ENCODE measurements at places on chromosomes 4 and X.
A peak's percentile ranks its signal among the peaks of the same experiment; 100 is the strongest.

- no peak for DNase-seq
Observed at GRCh38 chr4:37998226-37998625, 38.0 kb downstream of the PTTG2 start.

- DNase-seq = peak; percentile 21
Observed at GRCh38 chr4:70651864-70652506, 14.3 kb downstream of the JCHAIN start.

- no peak for DNase-seq
Observed at GRCh38 chr4:155974476-155974749, 20.7 kb upstream of the CTSO start.

DNA sequence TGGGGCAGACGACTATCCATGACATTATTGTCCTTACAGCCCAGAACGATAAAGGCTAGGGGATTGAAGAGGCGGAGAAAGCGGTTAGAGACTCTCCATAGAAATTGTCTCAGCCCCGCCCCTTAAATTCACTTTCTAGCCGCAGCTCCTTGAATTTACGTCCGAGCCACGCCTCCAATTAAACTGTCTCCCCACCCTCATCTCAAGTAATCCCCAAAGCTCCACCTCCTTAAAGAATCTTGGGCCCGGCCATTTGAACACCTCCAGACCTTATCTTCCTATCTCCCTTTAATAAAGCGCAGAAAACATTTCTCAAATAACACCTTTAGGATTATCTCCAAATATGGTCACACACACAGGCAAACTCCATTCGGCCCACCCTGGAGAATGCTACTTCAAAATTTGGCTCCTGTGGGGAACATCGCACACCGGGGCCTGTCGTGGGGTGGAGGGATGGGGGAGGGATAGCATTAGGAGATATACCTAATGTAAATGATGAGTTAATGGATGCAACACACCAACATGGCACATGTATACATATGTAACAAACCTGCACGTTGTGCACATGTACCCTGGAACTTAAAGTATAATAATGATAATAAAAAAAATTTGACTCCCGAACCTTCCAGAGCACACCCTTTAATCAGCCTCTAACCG, 7.2 kb upstream of the MAGIX start:
- no peak for DNase-seq

GRCh38 chr4:121799208-121799823, 1.8 kb upstream of the EXOSC9 start:
- no peak for DNase-seq

- no peak for DNase-seq
Observed at GRCh38 chrX:136065044-136065671, 79.9 kb downstream of the SLC9A6 start.

DNA sequence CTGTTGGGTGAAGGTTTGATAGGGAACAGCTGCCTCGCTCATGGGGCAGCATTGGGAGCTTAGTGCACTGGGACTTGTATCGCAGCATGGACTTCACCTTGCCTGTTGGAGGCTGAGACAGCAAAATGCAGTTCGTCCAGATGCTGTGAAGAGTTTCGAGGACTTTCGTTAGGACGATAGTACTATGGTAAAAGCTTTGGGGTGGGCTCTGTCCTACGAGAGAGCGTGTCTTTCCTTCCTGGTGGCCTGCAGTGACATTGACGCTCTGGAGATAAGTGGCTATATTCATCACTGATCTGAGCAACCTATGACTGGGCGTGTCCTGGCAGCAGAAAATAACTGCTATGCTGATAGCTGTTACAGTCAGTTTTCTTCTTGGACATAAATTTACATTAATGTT, 44.8 kb downstream of the ARHGAP10 start:
- DNase-seq = no peak

DNA sequence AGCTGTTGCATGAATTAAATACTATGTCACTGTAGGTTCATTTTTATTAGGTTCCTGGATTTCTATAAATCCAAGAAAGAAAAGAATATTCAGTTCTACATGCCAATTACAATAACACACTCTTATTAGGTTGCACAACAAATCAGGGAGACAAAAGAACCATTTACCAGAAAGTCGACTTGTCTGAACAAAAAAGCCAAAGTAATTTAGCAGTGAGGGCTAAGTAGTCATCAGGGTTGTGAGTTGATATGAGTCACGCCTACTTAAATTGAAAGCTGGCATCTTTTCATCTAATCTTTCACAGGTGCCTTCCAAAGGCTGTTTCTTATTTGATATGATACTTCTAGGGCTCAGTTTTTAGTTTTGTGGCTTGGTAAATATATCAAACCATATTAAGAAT, 25.4 kb upstream of the GNRHR start:
- no peak for DNase-seq

DNA sequence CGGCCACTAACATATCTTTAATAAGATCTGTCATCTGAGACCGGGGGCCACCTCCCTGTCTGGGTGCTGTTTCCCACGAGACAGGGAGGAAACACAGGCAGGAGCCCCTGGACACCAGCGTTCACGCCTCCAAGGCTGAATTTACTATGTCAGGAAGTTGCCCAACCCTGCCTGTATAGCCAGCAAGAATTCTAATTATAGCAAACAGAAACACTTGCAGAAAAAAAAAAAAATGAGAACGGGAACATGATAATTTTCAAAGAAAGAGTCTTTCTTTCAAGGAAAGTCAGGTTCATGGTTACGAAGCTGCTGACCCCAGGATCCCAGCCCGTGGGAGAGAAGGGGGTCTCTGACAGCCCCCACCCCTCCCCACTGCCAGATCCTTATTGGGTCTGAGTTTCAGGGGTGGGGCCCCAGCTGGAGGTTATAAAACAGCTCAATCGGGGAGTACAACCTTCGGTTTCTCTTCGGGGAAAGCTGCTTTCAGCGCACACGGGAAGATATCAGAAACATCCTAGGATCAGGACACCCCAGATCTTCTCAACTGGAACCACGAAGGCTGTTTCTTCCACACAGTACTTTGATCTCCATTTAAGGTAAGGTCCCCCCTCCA, at the start of gene IL3RA:
IL3RA (plus strand) TSS at position 455 of the 613 bp plus-strand sequence. CDS start 4,981 bp downstream, outside the sequence.
- DNase-seq = peak; percentile 80

DNA sequence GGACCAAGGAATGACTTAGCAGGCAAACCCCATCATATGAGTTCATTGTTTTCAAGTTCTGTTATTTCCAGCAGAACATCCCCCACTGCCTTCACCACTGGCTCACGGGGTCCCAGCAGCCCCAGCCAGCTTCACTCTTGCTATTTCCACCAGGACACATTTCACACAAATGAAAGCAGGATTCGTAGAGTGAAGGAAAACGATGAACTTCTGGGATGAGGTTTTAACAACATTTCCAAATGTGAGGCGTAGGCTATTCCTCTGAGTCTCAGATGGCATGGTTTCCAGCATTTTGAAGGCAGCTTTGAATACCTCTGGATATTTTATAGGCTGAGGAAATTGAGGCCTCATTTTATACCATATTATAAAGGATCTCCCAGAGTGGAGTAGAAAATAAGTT, 32.9 kb upstream of the EGFL6 start:
- no peak for DNase-seq

Measured in KG1 (cell line).